ENCODE measurements at places on chromosomes 4 and X. TPM values are rescaled to one million over a fixed set of nuclear protein-coding genes. Genes with fewer than 3 reads are reported as not detected.
A peak's percentile ranks its signal among the peaks of the same experiment; 100 is the strongest.

DNA sequence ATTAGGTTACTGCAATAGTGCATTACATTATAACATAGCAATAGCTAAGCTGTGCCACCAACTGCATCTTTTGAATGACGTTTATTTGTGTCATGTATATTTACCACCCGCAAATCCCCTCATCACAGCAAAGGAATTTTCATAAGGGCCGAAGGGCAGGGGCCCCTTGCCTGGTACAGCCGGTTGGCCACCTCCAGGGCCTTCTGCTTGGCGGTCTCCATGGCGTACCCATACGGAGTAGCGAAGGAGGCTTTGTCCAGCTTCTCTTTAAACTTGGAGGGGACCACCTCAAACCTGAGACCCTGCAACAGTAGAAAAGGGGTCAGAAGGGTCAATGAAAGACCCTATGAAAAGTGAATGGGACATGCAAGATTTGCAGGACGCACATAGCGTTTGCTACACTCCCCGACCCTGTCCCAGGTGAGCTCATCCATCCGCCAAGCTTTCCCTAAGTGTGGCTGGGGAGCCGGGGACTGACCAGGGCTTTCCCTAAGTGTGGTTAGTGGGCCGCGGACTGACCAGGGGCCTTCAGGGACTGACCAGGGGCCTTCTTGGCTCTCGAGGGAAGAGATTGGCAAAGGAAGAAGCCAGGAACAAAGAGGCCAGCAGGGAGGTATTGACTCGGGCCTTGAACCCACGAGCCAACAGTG, 10.6 kb downstream of the ASMTL start:
- no peak for DNase-seq

DNA sequence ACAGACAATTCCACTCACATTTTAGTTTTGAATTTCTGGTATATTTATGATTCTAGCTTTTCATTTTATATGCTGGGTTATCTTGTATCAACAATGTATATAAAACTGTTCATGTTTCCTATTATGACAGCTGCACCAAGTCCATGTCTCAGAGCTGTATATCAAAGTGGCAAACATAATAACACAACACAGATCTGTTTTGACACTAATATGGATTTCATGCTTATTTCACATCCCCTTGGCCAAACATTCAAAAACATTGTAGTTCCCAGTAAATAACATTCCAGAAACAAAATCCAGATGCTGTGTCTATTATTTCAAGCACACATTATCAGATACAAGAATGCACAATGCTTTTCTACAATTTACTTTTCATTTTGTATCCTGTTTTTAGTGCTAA, 380.6 kb upstream of the MAGEB2 start:
- DNase-seq: no peak

DNA sequence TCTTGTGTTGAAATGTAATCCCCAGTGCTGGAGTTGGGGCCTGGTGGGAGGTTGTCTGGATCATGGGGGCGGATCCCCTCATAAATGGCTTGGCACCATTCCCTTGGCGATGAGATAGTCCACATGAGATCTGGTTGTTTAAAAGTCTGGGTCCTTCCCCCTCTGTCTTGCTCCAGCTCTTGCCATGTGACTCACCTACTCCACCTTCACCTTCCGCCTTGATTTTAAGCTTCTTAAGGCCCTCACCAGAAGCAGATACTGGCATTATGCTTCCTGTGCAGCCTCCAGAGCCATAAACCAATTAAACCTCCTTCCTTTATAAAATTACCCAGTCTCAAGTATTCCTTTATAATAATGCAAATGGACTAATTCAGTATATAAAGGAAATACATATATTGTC, 111.5 kb downstream of the NR3C2 start:
- DNase-seq: no peak

DNA sequence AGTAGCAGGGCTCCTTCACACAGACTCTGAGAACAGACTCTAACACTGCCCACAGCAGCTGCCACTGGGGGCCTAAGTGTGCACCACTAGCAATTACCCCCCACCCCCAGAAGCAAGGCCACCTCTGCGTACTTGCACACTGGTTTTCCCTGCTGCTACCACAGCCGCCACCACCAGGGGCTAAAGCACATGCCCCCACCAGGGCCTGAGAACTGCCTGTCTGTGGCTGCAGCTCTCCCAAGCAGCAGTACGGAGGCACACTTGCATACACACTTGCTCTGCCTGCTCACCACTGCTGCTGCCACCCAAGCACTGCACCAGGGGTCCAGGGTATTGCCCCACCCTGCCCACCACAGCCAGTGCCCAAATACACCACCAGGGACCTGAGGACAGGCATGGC, 59.6 kb downstream of the SCML2 start:
- DNase-seq: no peak

GRCh38 chr4:38860788-38861424, 4.3 kb upstream of the TLR6 start:
- DNase-seq: peak; percentile 47

DNA sequence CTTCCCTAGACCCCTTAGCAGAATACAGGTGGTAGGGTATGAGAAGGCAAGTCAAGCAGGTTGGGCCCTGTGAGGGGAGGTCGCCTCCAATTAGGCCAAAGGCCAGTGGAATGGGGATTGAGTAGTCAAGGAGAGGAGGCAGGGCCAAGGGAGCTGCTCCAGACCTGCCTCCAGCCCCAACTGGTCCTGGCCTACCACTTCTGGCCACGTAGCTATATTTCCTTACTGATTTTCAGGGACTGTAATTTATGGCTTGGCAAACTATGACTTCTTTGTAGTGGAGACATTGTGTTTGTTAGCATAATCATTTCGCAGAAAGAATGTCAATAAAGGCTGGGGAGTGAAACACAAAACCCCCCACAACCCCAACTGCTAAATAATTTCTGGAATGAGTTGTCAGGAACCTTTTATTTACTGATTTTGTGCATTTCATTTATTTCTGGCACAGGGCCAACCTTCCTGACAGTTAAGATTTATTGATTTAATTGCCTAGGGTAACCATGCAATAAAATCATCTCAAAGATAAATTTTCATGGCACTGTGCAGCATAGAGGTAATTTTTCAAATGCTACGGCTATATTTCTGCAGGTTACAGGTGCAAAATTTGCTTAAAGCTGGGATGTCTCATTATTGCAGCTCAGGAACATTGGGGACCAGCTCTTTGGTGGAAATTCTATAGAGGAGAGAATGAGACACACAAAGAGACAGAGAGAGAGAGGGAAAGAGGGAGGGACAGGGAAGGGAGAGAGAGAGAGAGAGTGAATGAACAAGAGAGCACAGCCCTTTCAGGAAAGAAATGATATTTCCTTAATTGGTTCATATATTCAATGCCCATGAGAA, 494.9 kb downstream of the IDS start:
- DNase-seq: no peak

- no peak for DNase-seq
Measured at GRCh38 chr4:42843694-42844093, 48.8 kb upstream of the GRXCR1 start.

DNA sequence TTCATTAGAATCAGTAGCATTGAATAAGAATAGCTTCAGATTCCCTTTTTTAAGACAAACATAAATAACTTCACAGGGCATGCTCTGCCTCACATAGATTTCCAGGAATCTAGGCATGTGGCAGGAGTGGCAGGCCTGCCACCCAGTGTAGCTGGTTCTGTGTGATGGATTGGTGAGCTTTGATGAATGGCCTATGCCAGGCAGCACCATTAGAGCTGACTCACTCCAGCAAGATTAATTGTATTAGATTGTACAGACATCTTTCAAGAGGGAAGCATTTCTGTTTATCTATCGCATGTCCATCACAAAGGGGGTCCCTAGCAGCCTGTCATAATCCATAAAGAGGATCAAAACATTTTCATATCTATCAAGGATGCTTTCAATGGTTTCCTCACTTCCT, 71.9 kb downstream of the NAA11 start:
- DNase-seq: no peak

DNA sequence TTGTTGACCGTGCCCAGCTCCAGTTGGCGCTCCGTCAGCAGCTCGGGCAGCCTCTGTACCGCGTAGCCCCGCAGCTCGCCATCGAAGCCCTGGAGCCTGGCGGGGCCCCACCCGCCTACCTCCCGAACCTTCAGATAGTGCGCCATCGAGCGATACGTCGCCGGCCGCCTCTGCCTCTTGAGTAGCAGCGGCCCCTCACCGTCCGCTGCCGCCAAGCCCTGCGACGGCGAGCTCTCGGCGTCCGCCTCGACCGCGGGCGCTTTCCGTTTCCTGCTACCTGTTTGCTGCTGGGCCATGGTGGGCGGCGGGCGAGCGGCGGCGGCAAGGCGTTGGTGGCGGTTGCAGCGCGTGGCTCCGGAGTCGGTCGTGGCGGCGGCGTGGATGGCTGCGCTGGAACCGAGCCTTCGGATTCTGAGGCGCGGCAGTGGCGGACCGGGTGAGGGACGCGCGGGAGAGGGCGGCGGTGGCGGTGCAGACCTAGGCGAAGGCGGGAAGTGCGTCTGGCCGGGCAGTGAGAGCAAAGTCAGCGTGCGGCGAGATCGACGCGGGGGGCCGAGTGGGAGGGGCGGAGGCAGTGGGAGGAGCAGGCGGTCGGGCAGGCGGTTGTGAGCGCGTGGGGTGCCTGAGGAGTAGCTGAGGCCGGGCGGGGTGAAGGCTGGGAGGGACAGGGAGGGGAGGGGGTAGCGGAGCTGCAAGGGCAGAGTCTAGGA, at the start of gene DCAF12L1:
DCAF12L1 (minus strand) TSS at position 502 of the 710 bp plus-strand sequence; CDS start at position 296, 206 bp downstream.
- DNase-seq: no peak

DNA sequence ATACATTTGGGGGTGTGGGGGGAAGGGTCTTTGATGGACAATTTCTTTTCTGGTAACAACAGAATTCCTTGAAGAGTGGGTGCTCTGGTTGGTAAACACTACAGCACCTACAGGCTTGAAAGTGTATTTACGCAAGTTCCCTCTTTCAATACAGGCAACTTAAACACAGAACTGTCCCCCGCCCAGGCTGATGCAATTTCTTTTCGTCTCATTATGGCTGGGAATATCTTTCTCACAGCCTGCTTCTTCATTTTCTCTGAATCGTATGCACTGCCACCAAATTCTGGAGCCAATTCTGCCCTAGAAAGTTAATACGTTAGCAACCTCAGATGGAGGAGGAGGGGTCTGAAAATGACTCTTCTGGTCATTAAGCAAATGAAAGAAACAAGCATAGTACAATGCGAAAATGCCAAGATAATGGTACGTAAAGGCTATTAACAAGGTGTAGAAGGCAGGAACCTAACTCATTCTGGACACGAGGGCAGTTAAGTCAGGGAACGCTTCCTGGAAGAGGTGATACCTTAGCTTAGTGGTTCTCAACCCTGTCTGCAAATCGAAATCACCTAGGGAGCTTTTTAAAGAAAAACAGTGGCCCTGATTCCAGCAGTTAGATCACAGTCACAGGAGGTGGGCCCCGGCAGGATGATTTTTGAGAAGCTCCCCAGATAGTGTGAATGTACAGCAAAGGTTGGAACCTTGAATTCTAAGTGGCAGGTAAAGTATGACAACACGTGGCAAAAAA, 1.0 kb downstream of the AGA start:
- DNase-seq: no peak

- no peak for DNase-seq
Measured at GRCh38 chr4:125520258-125520990, 205.7 kb downstream of the FAT4 start.

DNA sequence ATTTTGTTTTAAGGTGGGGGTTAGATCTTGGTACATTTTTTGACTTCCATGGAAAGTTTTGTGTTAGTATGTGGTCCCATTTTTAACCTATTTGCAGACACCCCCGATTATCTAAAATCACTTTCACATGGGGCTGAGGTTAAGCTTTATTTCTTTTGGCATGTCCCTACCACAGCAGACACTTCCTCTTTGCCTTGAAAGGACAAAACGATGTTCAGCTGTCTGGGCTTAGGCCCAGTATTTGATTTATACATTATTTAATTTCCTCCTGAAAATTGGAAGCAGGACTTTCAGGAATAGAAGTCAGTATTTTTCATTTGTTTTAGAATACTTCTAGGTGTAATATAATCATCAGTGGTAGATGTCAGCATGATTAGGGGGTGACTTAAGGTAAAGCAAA, 112.4 kb upstream of the SPRY1 start:
- no peak for DNase-seq

The GPRASP1 gene
- 2.1 TPM for total RNA-seq

The G3BP2 gene
- 196 TPM for total RNA-seq

The NXF2 gene
- total RNA-seq: not detected

The WFS1 gene
- total RNA-seq: 7.7 TPM
